ENCODE measurements at places on chromosomes 2 and 18. TPM values are rescaled to one million over a fixed set of nuclear protein-coding genes. Genes with fewer than 3 reads are reported as not detected.

GRCh38 chr2:40118622-40119021 is 333.3 kb downstream of the SLC8A1 start:
- no peaks in the 10 kb centered on the region for H3K27me3 ChIP-seq
- H3K4me1 ChIP-seq = no peaks in the 10 kb centered on the region
- DNase-seq = no peak
- no peak overlapping the region for H3K27ac ChIP-seq

The GAL3ST2 gene
- total RNA-seq = 0.57 TPM

DNA sequence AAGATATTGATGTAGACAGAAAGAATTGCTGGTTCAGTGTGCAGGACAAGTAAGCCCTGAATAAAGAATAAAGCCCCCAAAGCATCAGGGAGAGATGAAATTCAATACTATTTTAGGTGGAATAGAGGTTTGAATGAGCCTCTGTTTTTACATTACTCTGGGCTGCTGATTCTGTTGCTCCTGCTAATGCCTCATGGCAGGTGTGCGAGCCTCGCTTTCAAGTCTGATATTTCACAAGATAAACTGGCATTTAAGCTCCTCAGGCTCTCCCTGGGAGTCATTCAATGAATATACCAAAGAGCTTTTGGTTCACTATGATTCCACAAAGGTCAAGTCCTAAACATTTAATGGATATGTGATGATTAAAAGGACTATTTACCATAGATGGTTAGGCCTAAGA is 601.0 kb upstream of the SLC39A10 start:
- no peaks in the 10 kb centered on the region for H3K4me1 ChIP-seq
- no peaks in the 10 kb centered on the region for H3K27me3 ChIP-seq
- no peak overlapping the region for H3K4me3 ChIP-seq
- no peaks in the 10 kb centered on the region for H3K36me3 ChIP-seq

The STARD6 gene
- total RNA-seq = not detected

DNA sequence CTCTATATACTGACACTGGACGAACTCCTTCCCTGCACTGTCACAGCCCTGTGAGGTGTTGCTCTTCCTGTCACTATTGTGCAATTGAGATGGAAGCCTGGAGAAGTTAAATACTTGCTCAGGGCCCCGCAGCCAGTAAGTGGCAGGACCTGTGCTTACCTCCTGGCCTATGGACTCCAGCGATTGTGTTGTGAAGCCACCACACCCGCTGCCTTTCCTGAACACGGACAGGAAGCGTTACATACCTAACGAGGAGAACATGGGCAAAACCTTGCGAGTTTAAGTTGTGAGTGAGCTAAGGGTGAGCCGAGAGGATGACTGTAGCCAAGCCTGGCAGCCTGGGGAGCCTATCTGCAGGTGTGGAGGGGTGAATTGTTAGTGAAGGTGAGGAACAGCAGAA is 26.1 kb downstream of the RAB31 start:
- no peak overlapping the region for H3K4me3 ChIP-seq
